Activated CD4-positive, CD25-positive, alpha-beta regulatory T cell treated with anti-CD3 and anti-CD28 coated beads, Interleukin-2, amount 50 U/mL, for 72 hours (primary cell): ENCODE measurements at places on chromosomes 2 and 18.

DNA sequence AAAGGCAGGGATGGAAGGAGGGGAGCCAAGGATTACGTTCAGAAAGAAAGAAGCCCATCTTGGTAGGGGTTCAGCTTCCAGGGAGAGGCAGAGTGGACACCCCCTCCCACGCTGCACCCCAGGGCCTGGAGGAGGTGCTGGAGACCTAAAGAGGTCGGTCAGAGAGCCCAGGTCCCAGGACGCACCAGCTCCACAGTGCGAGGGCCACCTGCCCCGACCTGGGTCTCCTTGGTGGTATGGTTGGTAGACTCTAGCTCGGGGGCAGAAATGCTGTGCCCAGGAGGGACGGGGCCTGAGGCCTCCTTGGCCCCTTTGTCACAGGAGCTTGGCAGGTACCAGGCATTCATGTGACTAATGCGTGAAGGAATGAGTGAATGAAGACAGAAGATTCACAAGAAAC is 87.1 kb upstream of the RAB6C start:
- no peak for DNase-seq

DNA sequence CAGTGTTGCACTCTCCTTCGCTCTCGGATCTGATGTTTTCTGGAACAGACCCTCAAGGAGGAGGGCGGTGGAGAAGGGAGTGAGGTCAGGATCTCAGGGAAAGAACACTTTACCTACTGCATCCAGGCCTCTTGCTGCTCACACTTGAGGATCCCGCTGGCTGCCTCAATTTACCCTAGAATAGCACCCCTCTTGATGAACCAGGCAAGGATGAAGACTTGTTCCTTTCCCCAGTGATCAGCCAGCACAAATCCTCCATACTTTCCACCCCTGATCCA is 14.2 kb downstream of the WNT10A start:
- DNase-seq, result no peak

GRCh38 chr18:10771053-10771709 is 245.4 kb downstream of the NAPG start:
- DNase-seq, result no peak

DNA sequence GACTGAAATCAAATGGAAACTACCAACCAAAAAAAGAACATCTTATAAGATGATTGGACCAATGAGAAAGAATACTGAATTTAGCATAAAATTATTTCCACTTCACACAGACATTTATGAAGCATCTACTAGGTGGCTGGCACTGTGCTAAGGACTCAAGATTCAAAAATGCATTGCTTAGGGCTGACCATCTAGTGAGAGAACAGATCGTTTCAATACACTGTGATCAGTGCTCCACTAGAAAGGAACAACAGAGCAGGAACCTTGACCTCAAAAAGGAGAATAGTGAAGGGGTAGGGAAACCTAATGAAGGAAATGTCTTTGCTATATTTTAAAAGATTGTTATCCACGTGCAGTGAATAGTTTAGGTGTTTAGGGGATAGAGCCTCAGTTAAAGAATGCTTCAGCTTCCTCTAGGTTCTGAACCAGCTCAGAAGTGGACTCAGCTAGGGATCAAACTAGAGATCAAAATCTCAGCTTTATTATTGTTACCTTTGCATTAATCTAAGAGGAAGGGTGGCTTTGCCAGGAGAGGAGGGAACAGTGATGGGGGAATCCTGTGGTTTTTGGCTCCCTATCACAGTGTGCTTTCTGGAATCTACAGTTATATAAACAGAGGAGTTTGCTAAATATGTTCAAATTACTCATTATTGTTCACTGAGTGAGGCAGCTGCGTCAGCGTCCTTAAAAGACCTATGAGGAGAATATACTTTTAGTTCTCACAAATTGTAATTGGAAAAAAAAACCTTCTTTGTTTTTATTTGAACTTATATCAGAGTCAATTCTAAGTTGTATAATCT is 16.2 kb upstream of the BBS5 start:
- DNase-seq, result no peak

DNA sequence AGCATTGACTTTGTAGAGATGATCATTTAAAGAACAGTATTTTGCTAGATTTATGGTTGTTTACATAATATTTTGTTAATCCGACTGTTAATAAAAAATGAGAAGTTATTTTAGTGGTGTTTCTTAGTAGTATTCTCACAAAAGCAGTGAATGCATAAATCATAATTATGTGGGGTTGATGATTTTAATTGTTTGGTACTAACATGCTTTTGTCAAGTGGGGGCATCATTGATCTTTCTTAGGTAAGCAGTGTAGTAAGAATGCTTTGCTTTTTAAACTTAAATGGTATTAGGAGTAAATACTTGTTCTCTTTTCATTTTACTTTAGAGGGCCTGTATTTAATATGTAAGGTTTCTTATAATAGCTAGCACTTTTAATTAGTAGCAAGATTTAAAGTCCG is 109.2 kb upstream of the OTX1 start:
- DNase-seq, result no peak

- DNase-seq, result no peak
Observed at GRCh38 chr2:904246-905024, 46.2 kb upstream of the SNTG2 start.

DNA sequence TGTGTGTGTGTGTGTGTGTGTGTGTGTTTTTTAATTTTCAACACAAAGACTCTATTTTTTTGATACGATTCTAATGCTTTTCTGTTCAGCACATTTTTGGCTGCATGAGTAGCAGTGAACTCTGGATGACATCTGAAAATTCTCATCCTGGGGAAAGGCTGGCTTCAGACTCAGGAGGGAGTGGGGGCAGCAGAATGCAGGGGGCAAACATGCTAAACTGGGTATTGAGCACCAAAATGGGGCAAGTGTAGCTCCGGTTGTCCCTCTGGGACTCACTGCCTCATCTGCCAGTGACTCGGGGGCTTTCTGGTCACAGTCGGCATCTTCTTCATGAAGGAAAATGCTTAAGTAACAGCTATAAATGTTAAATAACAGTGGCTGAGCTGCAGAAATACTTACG is 116.8 kb upstream of the PID1 start:
- DNase-seq, result no peak

DNA sequence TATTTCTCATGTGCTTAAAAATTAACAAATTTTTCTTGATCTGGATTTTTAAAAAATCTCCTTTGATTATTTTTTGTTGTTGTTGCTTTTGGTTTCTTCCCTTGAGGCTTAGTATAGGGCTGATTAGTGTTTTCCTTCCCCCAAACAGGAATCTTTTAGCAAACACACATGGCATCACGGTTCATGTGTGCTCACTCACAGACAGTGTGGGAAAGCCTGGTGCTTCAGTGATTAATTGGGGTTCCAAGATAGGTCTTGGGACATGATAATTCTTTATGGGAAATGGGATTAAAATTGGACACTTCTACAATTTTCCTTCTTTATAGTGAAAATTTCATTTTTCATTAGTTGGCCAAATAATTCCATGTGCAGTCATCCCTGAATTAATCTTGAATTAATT is 153.9 kb upstream of the SOX11 start:
- DNase-seq, result no peak

GRCh38 chr2:24657818-24658217 is 135.4 kb downstream of the PTRHD1 start:
- DNase-seq, result no peak

DNA sequence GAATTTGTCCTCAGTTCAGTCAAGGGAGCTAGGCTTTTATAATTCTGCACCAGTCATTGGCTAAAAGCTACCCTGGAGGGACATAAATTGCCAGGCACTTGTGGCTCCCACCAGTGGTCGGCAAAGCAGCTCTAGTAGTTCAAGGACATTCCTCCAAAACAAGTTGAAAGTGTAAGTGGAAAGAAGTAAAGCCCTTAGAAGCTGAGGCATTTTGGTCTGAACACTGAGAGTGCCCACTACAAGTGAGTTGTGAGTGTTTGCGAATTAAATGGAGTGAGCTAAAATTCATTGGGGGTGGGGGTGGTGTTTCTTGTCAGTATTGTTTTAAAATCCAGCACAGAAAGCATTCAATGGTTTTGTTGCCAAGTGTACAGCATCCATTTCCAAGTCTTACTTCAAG is 879.9 kb upstream of the CDH2 start:
- no peak for DNase-seq

GRCh38 chr2:224875841-224876240 is 159.7 kb upstream of the CCDC195 start:
- no peak for DNase-seq

DNA sequence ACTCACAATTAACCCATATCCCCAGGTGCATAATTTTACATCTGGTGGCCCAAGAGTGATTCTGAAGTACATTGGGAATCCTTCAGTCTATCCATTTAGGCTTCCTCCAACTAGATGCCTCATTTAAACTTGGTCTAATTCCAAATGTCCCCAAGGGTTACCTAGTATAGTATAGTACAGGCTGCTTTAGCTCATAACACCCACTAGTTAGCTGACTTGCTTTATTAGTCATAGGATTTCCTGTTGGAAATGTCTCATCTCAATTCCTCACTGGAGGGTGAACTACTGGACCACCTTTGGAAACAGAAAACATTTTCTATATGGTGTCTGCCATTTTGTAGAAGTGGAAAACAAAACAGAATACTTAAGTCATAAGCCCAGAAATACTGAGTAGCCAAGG is 202.5 kb upstream of the SESTD1 start:
- no peak for DNase-seq

GRCh38 chr18:2889761-2890192 is 43.0 kb downstream of the EMILIN2 start:
- no peak for DNase-seq

DNA sequence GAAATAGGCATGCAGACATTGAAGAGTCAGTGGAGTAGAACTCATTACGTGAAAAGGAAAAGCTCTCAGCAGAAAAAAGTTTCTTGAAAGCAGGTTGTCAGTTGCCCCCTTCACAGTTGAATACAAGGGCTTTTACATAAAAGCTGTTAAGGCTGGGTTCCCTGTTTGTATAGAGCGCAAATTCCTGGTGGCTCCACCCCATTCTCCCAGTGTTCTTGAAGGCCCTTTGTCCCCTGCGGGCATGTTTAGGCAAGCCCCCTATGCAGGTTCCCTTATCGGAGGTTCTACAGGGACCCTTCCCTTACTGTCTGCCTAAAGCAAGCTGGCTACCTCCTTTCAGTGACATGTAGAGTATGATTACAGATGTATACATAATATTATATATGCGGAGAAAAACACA is 497.2 kb upstream of the SYT4 start:
- DNase-seq, result no peak

GRCh38 chr2:12456293-12457106 is 260.2 kb upstream of the TRIB2 start:
- DNase-seq, result peak; percentile 54

- no peak for DNase-seq
Observed at GRCh38 chr2:189444322-189444721, 3.0 kb downstream of the WDR75 start.

- no peak for DNase-seq
Observed at GRCh38 chr2:176851889-176852483, 360.6 kb upstream of the HNRNPA3 start.
